ENCODE measurements at places on chromosomes 4 and X.
A peak's percentile ranks its signal among the peaks of the same experiment; 100 is the strongest.

- no peak for DNase-seq
Measured at GRCh38 chrX:44544036-44544435, 1.4 kb upstream of the FUNDC1 start.

- no peak for DNase-seq
Measured at GRCh38 chr4:166980419-166980818, 253.9 kb downstream of the SPOCK3 start.

- DNase-seq = no peak
Measured at GRCh38 chr4:108334031-108334430, 165.3 kb upstream of the LEF1 start.

DNA sequence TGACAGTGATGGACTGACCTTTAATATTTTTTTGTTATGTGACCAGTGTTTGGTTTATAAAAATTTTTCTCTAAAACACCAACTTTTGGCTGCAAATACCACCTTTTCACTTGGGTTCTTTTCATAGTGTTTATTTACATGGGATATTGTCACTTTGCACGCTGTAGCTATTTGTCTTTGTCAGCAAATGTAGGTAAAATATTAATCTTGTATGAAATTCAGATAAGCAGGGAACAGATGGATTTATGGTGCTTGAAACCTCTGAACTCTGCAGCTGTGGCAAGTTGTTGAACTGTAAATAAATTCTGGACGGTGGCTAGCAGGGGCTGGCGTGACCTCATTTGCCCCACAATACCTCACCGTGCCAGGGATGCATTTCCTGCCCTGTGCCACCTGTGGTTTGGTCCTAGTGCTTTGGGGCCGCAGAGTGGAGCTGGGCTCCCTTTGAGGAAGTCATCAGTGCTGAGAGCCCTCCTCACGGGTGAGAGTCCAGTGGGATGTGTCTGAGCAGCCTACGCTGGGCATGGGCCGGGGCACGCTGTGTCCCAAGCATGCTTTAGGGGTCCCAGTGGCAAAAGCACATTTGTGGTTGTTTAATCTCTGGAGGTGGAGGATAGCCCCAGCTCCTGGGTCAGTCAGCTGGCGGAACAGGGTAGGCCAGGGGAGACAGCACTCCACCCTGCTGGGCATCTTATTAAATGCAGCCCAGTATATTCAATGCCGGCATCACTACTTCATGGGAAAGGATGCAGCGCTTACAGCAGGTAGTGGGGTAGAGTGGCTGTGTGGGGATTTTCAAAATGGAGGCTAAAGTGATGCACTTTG is 108.6 kb downstream of the TBL1X start:
- no peak for DNase-seq

DNA sequence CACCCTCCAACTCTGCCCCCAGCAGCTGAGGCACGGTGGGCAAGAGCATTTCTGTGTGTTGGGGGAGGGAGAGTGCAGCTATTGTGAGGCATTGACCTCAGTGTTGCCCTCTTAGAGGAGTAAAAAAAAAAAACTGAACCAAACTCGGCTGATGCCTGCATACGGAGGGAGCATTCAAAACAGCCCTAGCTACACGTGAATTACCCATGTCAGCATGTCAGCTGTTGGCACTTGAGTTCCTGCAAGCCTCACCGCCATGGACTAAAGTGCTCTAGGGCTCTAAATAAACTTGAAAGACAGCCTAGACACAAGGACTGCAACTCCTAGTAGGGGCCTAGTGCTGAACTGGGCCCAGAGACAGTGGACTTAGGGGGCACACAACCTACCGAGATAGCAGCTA is 22.0 kb downstream of the ITIH6 start:
- DNase-seq = no peak

- no peak for DNase-seq
Measured at GRCh38 chr4:128379860-128380259, 92.2 kb upstream of the PGRMC2 start.

DNA sequence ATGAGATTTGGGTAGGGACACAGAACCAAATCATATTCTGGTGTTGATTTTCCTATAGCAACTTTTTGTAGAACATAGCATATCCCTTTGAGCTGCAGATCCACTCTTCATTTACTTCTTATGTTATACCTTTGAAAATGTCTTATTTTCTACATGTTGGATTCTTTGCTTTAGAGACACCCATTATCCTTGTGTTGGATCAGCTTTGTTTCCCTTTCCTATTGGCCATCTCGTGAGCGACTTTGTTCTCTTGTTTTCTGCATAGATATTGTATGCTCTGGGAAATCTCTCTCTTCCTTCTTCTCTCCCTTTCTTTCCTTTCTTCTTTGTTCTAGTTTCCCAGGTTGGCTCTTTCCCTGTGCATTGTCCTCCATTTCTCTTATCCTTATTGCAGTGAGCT is 59.6 kb downstream of the DRD5 start:
- no peak for DNase-seq

DNA sequence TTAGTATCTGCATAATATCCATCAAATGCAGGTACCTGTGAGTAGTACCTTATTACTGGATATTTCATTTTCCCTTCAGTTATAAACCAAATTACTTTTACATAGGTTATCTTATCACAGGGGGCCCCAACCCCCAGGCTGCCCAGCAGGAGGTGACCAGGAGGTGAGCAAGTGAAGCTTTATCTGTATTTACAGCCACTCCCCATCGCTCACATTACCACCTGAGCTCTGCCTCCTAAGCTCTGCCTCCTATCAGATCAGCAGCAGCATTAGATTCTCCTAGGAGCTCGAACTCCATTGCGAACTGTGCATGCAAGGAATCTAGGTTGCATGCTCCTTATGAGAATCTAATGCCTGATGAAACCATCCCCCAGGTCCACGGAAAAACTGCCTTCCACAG is 6.3 kb downstream of the PRSS12 start:
- DNase-seq = no peak

DNA sequence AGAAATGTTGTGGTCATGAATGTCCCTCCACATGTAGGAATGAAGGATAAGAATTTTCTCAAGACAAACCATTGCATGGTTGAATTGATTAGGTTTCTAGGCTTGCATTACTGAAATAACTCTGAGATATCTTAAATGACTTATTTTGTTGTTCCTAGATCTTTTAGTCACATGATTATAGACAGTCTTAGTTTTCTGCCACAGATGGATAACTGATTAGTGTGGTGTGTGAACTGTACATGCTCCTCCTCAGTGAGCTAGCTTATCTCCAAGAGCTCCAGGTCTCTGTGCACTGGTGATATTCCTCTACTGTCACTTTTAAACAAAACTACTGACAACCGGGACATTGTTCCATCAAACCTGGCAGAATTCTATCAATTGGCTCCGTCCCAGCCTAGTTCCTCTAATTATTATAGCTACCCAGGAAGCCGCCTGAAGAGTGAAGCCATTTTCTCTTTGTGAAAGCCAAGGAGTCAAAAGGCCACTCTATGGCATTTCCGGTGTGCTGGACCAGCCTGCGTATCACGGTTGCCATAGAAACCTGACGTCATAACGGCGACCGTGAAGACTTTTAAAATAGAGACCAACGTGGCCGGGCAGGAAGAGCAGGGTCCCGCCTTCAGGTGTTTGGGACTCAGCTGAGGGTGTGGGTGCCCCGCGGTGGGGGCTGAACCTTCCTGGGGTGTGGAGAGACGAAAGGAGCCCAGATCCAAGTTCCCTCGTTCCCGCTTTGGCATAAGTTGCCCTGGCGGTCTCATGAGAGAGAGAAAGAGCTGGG is 28.1 kb downstream of the BEX3 start:
- DNase-seq = peak; percentile 81

DNA sequence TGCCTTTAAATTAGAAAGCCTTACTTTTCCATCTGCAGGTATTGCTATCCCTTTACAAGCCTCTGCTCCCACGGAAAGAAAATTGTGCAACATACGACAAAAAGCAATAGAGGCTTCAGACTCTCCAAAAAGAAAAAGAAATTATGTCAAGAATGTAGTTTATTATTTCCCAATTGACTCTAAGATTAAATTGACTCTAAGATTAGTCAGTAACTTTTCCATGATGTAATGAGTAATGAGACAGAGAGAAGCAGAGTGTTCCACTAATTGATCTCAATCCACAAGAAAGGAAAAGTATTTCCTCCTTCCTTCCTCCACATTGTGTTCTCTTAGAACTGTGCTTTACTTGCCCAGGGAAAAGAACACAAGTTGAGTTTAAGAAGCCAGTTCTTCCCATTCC is 345.7 kb upstream of the HS3ST1 start:
- DNase-seq = no peak

GRCh38 chrX:136493011-136493410 is 4.4 kb upstream of the HTATSF1 start:
- no peak for DNase-seq

DNA sequence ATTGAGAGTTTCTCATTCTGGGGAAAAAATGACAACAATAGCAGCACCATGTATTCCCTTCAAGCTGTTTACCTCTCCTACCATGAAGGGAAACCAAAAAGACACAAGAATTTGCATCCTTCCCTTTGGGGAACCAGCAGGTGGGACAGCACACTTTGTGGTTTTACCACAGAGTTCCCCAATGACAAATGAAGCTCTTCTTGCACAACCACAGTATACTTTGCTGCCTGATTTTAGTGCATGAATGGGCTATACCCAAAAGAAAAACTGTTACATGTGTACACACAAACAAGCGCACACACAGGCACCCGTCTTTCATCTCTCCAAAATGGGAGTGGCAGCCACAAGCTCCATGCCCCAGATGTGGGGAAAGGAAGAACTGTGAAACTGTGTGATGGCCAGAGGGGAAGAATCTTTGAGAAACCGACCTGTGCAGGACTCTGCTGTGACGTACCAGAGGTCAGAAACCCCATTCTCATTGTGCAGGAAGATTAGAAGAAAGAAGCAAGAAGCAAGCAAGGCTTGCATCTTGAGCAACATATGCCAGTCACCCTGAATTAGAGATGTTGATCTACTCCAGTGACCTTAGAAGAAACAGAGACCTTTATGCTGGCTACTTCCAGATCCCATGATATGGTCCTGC is 2.7 kb upstream of the MAML3 start:
- DNase-seq = peak; percentile 57

DNA sequence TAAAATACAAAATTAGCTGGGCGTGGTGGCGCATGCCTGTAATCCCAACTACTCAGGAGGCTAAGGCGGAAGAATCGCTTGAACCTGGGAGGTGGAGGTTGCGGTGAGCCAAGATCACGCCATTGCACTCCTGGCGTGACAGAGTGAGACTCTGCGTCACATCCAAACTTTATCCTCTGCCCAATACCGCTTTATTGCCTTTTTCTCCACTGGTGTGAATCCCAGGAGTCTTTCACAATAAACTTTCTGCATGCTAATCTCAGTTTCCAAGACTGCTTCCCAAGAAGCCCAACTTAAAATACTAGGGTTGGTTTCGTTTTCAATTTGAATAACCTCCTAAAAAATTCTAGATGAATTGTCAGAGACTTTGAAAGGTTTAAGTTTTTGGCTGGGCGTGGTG is 27.2 kb upstream of the DHX15 start:
- no peak for DNase-seq

- no peak for DNase-seq
Measured at GRCh38 chr4:126271292-126271691, 956.5 kb downstream of the FAT4 start.

- DNase-seq = peak; percentile 75
Measured at GRCh38 chrX:48940404-48940955, 16.9 kb downstream of the OTUD5 start.

- DNase-seq = no peak
Measured at GRCh38 chrX:38484607-38485498, 76.5 kb upstream of the TSPAN7 start.

DNA sequence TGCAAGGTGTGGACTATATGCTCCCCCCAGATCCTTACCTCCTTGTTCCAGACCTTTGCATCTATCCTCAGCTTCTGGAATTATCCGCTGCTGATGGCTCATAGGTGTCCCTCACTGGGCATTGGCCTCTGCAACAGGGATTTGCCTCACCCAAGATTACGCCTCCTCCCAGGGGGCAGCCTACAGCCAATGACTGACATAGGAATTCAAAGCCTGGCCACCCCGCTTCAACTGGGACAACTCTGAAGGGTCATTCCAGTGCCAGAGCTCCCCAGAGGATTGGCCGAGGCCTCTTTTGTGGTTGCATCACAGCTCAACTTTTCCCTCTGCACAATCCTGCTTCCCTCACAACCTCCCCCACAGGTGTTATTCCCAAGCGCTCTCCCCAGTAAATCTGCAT is 5.0 kb downstream of the SYN1 start:
- no peak for DNase-seq

- no peak for DNase-seq
Measured at GRCh38 chr4:41678086-41678816, 70.3 kb downstream of the PHOX2B start.

DNA sequence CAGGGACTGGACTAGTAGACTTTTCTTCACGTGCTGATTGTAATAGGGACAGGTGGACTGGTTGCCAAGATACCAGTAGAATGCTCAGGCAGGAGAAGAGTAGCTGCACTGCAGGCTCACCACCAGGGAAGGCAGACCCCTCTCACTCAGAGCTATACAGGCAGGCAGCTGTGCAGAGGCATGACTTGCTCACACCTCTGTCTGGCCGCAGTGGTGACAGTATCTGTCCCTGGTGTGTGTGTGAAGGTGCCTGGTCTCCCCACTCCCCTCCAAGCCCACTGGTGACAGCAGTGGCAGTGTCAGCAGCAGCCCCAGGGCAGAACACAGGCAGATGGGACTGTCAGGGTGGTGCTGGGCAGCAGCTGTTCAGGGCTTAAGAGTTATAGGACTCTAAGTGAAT is 140.7 kb downstream of the RPS6KA6 start:
- DNase-seq = no peak

GRCh38 chrX:40192196-40192595 is 94.4 kb upstream of the BCOR start:
- DNase-seq = no peak

- DNase-seq = peak; percentile 56
Measured at GRCh38 chr4:138919094-138919936, 96.3 kb upstream of the NOCT start.

DNA sequence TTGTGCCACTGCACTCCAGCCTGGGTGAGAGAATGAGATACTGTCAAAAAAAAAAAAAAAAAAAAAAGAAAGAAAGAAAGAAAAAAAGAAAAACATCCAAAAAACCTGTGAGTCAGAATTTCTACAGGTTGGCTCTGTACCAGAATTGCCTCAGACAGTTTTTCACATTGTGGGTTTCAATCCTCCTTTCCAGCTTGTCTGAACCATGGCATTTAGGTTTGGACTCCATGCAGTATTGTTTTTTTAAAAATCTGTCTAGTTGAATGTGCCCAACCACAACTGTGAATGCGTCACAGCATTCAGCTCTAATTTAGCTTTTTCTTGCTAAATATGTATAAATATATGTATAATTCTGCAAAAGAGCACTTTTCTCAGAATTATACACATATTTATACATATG is 31.4 kb upstream of the ARSH start:
- no peak for DNase-seq

DNA sequence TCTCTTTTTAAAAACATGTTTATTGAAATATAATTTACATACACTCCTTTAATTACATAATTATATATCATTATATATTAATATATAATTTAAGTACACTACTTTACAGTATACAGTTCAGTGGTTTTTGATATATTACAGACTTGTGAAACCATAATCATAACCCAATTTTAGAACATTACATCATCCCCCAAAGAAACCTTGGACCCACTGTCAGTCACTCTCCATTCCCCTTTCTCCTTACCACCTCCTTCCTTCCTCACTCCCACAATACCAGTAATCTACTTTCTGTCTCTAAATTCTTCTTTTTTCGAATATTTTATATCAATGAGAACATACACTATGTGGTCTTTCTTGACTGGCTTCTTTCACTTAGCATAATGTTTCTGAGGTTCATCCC is 17.9 kb upstream of the EXOSC9 start:
- no peak for DNase-seq

- no peak for DNase-seq
Measured at GRCh38 chr4:172601195-172601594, 567.4 kb upstream of the GALNT7 start.

All from activated CD8-positive, alpha-beta memory T cell treated with anti-CD3 and anti-CD28 coated beads, Interleukin-2, amount 10 ng/mL, durations not matched to agents 7 days and 5 days (primary cell).